ENCODE measurements at places on chromosomes 7 and 10.

DNA sequence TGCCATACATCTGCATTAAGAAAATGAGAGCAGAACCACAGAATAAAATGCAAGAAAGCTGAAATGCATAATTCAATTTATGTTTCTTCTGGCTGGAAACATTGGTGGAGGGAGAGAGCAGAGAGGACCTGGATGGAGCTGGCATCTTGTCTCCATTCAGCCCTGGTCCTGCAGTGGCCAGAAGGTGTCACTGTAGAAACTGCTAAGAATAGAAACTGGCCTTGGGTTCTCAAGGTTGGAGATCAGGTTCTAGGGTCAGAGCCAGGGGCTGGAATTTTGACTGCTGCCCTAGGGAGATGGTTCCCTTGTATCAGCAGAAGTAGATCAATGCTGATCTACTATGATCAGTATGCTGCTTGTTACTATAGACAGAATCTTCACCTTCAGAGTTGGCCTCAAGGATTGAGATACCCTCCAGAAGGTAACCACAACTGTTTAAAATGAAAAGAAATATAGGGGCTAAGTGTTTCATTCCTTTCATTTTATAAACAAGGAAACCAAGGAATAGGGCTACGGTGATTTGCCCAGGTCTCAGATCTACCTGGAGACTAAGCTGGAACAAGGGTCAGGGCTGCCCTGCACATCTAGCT, 13.1 kb downstream of the TAS2R41 start:
- DNase-seq, result no peak

DNA sequence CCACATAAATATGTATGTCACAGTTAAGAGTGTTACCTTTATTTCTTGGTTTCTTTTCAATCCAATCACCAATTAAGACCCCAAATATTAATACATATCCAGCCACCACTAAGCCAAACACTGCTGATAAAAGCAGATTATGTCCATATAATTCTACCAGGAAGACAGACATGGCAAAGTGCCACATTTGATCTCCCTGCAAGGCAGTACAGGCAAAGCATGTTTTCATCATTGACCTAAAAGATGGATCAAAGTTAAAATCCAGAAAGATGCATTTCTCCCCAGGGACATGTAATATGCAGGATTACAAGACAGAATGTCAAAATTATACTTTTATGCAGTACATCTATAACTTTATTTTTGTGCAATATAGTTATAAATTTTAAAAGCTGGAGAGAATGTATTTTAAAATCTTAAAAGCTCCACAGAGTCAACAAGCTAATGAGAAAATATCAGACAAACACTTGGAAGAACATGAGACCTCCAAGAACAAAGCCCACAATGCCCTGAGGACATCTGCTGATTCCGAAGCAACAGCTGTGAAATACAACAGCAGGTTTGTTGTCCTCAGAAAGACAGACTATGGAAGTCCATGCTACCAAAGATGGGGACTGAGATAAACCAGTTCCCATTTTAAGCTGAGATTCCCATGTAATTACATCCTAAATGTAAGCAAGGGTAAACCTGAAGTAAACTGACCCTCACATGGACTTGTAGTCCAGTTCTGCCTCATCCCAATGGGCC, 54.5 kb upstream of the TOMM7 start:
- no peak for DNase-seq

- no peak for DNase-seq
Observed at GRCh38 chr7:155846936-155847335, 34.7 kb upstream of the SHH start.

- no peak for DNase-seq
Observed at GRCh38 chr10:49174926-49175500, 13.2 kb downstream of the TMEM273 start.

GRCh38 chr10:35424680-35425285, 88.5 kb downstream of the CCNY start:
- no peak for DNase-seq

GRCh38 chr7:142777318-142777717, 6.5 kb downstream of the PRSS2 start:
- DNase-seq, result no peak

DNA sequence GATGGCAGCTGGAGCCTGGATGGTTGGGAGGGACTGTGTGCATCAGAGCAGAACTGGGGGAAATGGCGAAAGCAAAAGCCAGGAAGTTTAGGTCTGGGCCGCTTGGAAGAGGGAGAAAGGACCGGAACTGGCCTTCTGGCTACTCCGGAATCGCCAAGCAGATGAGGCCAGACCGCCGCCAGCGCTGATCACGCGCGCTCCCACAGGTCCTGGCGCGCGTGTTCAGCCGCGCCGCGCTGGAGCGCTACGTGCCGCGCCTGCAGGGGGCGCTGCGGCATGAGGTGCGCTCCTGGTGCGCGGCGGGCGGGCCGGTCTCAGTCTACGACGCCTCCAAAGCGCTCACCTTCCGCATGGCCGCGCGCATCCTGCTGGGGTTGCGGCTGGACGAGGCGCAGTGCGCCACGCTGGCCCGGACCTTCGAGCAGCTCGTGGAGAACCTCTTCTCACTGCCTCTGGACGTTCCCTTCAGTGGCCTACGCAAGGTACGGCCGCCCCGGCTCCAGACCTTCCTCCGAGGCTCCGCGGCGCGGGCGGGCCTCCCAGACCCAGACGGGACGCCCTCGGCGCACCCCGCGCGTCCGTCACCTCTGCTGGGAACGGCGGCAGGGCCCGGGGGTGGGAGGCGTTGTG, 2.0 kb downstream of the CYP26C1 start:
- peak; percentile 7 for DNase-seq

DNA sequence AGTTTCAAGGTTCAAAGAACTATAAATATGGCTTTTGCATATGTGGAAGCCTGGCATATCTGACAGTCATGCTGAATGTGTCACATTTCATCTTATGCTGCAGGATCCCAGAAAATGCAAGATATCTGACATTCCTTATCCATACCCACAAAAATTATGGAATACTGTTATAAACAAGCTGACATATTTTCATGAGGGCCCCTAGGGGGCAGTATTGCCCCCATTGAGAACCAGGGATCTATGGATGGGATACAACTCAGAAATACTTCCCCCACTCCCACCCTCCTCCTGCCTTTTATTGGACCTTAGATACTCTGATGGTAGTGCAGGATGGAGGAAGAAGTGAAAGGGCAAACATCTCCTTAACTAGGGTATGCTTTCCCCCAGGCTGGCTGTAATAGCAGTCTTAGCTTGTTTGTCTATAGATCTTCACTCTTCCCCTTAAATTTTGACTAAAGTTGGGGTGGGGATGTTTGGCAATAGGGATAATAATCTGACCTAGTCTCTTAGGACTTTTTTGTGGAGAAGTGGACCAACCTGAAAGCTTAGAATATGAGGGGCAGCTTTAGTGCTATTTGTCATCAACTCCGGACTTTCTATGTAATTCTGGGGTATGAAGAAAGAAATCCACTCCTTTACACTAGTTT, 3.5 kb upstream of the GNGT1 start:
- DNase-seq, result no peak

- no peak for DNase-seq
Observed at GRCh38 chr7:70353330-70353945, 755.2 kb downstream of the AUTS2 start.

DNA sequence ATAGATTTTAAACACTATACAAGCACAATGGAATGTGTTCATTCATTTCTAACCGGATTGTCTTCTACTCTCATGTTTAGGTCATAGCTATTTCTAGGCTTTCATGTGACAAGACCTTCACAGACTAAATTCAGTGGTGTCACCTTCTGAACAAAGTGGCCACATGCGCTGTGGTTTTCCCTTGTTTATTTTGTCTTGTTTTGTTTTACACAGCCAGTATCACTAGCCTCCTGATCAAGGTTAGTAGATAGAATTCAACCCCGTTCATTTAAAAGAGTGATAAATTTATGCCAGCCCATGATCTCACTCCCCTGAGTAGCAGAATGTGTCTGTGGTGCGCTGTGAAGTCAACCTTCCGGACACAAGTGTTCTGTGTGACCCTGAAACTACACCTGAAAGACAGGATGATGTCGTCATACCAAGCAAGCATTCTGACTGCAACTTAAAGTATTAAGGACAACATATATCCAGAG, 209.1 kb downstream of the CREB5 start:
- DNase-seq, result no peak

GRCh38 chr7:37216156-37216852, 232.4 kb downstream of the ELMO1 start:
- no peak for DNase-seq

- DNase-seq, result no peak
Observed at GRCh38 chr10:127117125-127117524, 79.3 kb downstream of the INSYN2A start.

GRCh38 chr10:15419279-15419874, 48.3 kb upstream of the FAM171A1 start:
- DNase-seq, result peak; percentile 40

GRCh38 chr7:106779877-106780276, 85.2 kb upstream of the PIK3CG start:
- DNase-seq, result no peak

- DNase-seq, result no peak
Observed at GRCh38 chr10:124329941-124330340, 88.8 kb downstream of the OAT start.

DNA sequence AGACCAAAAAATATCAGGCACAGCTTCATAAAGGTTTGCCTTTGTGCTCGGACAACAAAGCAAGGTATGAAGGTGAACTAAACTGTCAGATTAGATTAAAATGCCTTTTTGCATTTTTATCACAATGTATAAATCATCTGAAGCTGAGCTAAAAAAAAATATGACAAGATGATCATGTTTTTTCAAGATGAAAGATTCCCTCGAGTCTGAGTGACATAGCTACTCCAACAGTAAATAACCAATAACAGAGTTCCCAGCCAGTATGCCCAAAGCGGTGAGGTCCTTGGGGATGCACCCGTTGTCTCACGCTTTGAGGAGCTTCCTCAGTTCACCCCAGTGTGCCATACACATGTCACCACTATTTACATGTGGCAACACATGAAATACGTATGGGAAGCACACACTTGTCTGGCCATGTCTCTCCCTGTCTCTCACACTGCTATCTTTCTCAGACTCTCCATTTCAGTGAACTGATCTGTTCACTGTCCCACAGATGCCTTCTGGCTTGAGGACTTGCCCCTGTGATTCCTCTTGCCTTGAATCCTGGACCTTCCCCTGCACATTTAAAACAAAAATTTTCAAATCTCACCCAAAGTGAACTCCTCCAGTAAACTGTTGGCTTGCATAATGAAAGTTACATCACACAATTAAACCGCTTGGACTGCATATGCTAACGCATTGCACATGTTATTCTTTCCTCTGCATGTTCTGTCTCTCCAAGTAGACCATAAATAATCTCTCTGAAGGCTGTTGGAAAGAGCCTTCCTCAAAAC, 2.6 kb upstream of the PIK3CG start:
- DNase-seq, result no peak

GRCh38 chr7:133207687-133208086, 45.2 kb upstream of the EXOC4 start:
- no peak for DNase-seq

DNA sequence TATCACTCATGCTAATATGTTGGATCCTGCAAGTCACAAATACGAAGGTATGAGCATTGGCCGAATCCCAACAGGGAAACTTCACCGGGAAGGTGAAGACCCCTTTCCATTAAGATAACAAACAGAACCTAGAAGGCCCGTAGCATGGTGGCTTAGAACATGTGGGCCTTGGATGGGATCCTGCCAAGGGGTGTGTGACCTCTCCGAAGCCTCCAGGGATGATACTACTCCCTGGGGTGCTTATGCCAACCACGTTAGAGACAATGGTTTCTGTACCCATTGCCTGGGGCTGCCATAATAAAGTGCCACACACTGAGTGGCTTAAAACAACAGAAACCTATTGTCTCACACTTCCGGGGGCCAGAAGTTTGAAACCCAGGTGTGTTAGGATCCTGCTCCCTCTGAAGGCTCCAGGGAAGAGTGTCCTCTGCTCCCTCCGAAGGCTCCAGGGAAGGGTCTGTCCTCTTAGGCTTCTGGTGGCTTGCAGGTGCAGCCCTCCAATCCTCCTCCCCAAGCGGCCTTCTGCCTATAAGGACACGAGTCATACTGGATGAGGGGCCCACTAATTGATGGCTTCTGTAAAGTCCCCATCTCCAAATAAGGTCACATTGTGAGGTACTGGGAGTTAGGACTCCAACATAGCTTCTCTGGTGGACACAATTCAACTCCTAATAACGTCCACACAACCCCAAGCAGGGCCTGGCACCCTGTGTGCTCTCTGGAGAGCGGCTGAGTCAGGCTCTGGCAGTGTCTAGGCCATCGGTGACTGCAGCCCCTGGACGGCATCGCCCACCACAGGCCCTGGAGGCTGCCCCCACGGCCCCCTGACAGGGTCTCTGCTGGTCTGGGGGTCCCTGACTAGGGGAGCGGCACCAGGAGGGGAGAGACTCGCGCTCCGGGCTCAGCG, 992 bp upstream of the MGMT start:
- DNase-seq, result no peak

GRCh38 chr7:40891232-40891631, 756.4 kb downstream of the SUGCT start:
- DNase-seq, result no peak

GRCh38 chr7:140057143-140057535, 5.6 kb downstream of the PARP12 start:
- no peak for DNase-seq

DNA sequence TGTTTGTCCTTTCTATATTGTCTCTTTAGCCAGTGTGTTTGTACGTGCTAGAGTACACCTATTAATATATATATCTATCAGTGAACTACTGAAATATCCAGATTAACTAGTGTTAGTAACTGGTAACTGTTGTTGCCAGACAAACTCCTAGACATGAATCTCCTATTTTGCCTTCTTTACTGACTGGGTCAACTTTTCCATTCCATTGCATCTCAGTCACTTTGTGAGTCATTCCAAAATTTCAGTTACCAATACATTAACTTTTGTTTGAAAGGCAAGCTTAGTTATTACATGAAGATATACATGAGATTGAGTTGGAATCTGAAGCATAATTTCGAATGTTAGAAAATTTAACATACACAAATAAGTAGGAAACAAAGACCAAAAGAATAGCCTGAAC, 51.4 kb downstream of the BTAF1 start:
- DNase-seq, result no peak

- DNase-seq, result no peak
Observed at GRCh38 chr10:31320550-31321211, 1.7 kb downstream of the ZEB1 start.

- no peak for DNase-seq
Observed at GRCh38 chr7:19146699-19147098, 1.5 kb upstream of the FERD3L start.

- DNase-seq, result no peak
Observed at GRCh38 chr10:91891125-91892001, 17.9 kb downstream of the FGFBP3 start.

DNA sequence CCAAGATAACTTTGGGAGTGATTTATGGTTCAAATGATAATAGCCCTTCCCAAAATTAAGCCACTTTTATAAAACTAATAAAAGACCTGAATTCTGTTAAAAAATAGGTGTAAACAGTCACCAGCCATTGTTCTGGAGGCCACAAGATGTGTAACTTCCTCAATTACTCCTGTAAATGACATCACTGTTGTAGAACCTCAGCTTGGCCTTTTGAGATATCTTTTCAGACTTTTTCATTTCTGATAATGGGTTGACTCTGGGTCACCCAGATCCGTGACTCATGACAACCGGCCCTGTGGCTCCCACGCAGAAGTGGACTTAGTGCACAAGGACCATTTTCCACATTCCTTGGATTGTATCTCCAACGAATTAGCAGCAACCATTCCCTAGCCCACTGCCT, 106.6 kb downstream of the DKK1 start:
- no peak for DNase-seq

Measured in CD4-positive, alpha-beta T cell treated with Interleukin-15 for 4 hours (primary cell).